GM13976 (cell line): ENCODE measurements at places on chromosomes 7 and 10.
A peak's percentile ranks its signal among the peaks of the same experiment; 100 is the strongest.

- DNase-seq = no peak
These were observed 45.6 kb downstream of the ELFN1 start for GRCh38 chr7:1715671-1716074.

DNA sequence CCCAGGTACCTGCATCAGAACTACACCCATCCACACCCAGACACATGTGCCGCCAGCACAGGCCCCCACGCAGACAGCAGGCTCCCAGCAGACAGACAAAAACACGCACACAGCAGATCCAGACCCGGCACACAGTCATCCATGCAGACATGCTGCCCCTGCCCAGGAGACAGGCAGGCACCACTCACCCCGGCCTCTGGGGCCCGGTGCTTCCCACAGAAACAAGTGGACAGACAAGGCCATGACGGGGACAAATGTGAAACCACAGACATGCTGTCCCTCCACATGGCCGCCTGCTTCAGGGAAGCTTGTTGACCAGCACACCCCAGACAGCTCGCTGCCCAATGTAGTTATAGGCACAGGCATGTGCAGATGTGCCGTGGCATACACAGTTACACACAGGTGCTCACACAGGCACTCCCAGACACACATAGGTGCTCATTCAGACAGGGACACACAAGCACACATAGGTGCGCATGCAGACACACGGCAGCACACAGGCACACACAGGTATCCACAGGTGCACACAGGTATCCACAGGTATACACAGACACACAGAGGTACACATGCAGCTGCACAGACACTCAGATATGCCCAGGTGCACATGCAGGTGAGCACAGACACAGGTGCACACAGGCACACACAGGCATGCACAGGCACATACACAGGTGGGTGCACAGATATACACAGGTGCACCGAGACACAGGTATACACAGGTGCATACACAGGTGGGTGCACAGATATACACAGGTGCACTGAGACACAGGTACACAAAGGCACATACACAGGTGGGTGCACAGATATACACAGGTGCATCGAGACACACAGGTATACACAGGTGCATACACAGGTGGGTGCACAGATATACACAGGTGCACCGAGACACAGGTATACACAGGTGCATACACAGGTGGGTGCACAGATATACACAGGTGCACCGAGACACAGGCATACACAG, 10.5 kb upstream of the SCART1 start:
- no peak for DNase-seq

DNA sequence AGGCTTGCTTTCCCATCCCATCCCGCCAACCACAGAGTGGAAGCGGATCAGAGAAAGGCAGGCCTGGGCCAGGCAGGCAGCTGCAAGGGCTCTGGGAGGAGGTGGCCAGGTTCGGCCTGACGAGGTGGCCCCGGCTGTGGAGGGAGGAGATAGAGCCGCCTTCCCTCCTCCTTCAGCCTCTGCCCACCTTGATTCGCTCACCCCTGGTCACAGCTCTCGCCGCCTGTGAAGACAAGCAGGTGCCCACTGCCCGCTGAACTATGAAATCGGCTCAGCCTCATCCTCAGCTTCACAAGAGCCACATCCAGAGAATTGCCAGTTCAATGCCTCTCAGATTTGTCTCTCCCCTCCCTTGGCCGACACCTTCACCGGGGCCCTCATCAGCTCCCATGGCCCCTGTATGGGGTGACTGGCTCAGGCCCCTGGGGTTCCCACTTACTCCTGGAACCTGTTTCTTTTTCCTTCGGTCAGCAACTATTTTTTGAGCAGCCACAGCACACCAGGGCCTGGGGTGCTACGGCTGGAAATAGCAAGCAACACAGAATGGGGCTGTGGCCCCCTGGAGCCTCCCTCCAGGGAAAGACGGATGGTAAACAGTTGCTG, 80.0 kb upstream of the CHST15 start:
- no peak for DNase-seq

GRCh38 chr10:24128066-24128730, 80.7 kb upstream of the KIAA1217 start:
- no peak for DNase-seq

DNA sequence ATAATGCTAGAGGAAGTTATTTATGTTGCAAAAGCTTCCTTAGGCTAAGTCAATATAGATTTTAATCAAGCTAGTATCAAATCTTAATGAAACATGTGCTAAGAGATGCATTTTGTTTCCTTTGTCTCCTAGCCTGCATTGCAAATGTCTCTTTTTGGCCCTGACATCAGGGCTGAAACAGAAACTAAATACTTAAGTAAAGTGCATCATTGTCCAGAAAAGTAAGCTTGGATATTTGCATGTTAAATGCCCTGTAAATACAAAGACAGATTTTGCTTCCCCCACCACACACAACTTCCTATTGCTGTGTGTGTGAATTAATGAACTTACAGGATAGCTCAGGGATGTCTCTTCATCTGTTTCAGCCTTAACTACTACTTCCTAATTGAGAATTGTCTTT, 10.0 kb upstream of the STAMBPL1 start:
- no peak for DNase-seq

- no peak for DNase-seq
These were observed 87.9 kb downstream of the KIAA1549 start for GRCh38 chr7:138893258-138893657.

GRCh38 chr7:155333346-155334234, 35.9 kb downstream of the INSIG1 start:
- no peak for DNase-seq

DNA sequence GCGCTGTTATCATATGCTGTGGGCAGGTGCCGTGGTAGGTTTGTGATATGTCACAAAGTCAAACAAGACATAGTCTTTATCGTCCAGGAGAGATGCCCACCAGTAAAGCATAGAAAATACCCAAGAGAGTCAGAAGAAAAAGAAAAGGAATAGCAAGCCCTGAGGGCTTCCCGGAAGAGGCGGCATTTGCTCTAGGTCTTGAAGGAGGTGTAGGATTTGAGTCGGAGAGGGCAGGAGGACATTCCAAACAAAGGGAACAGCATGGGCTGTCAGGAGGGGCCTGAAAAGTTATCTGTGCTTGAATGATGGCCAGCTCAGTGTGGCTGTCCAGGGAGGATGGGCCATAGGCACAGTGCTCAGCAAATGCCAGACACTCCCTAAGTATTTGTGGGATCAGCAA, 42.2 kb downstream of the COL13A1 start:
- no peak for DNase-seq

GRCh38 chr7:87635921-87636320, 7.7 kb downstream of the RUNDC3B start:
- no peak for DNase-seq

GRCh38 chr7:137476937-137477336, 133.4 kb upstream of the PTN start:
- no peak for DNase-seq

GRCh38 chr7:79949778-79950177, 184.9 kb upstream of the GNAI1 start:
- no peak for DNase-seq

GRCh38 chr7:27501001-27501400, 161.7 kb downstream of the HIBADH start:
- no peak for DNase-seq

DNA sequence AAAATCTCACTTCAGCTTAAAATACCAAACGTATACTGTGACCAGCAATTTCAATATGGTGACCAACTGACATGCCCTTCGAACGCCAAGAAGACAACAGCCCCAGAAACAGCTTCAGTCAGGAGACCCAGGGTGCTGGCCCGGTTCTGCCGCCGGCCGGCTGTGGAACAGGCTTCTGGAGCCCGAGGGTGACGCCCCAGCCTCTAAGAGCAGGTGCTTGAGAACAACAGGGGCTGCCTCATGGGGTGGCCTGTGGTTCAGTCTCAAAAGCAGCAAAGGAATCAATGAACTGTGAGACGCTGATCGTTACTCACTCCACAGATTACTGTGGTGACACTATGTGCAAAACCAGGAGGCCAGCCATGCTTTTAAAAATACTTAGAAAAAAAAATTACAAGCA, 17.3 kb downstream of the GPER1 start:
- DNase-seq = peak; percentile 81
